Left hindlimb (tissue), 1 donor: ENCODE measurements at places on chromosomes 4 and X.

- no peak for DNase-seq
Measured at GRCh38 chrX:151505796-151506195, 57.7 kb upstream of the PASD1 start.

DNA sequence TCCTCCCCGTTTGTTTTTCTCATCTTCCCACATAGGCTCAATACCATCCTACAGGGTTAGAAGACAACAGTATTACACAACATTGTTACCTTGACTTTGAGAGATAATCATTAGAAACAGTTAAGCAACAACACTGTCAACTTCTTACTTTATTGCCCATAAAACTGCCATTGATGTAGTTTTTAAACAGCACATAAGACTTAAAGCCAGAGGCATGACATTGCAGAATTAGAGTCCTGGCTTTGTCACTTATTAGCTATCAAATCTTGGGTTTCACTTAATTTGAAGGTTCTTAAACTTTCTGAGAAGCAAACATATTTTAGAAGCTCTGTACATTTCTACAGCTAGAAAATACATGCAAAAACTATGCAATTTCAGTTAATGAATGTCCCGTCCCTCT, 41.8 kb downstream of the EIF4E start:
- DNase-seq = no peak

GRCh38 chr4:24798036-24798610, 2.8 kb downstream of the SOD3 start:
- DNase-seq = no peak

- no peak for DNase-seq
Measured at GRCh38 chrX:21151051-21151450, 223.2 kb upstream of the CNKSR2 start.

DNA sequence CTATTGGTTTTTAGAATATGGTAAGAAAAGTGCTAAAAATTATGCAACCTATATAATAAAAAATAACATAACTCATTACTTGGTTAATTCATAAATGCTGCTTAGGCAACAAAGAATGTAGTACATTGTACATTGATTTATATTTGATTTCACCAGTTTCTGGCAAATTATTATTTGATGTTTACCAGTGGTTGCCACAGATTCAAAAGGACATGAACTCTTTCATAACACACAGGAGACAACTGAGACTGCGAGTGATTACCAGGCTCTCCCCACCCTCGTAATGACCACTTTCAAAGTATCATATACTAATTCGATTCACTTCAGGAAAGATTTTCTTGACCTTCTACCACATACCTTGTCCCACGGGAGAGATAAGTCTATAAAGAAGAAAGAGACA, 158.5 kb downstream of the NR3C2 start:
- DNase-seq = no peak

GRCh38 chrX:17854531-17854930, 6.6 kb downstream of the RAI2 start:
- no peak for DNase-seq

- peak; percentile 47 for DNase-seq
Measured at GRCh38 chrX:74925225-74926088, at the start of gene NEXMIF. Gene NEXMIF (minus strand): TSS chrX:74925452.

GRCh38 chrX:110210417-110211139, 107.3 kb downstream of the AMMECR1 start:
- DNase-seq = no peak

DNA sequence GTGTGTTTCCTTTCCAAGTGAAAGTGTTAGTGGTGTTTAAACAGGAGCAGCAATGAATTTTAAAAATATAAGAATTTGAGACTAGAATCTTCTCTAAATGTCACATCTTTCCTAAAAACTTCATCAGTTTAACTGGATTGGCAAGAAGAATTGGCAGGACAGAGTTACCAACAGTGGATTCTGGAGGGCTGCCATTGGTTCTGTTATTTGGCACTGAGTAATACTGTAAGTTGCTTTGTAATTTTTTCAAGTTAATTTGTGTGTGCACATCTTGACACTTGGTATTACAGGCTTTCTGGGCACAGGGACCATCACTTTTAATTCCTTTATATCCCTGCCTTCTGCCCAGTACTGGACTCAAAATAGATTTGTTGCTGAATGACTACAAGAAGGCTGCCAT, 4.5 kb upstream of the GPRIN3 start:
- no peak for DNase-seq
